Fibroblast of pulmonary artery (primary cell): ENCODE measurements at places on chromosomes 16 and 17.
A peak's percentile ranks its signal among the peaks of the same experiment; 100 is the strongest.

- no peak for DNase-seq
Measured at GRCh38 chr17:39935909-39936308, 8.4 kb downstream of the LRRC3C start.

DNA sequence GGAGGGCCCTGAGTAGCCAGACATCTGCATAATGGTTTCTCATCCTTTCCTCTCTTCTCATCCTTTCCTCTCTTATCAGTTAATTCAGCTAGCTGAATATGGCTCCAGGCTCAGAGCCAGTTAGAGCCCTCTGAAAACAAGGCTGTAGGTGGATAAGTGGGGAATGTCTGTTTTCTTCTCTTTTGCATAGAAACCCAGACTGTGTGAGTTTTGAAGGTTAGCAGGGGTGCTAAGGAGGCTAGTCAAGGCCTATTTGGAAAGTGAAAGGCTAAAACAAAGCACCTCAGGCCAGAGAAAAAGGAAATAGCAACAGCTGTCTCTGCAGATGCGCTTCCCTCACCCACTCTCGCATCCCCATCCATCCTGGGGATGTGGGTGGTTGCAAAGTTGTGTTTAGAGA, 420.9 kb downstream of the SHISA9 start:
- no peak for DNase-seq

GRCh38 chr17:14310101-14310500, 9.2 kb downstream of the HS3ST3B1 start:
- DNase-seq = no peak

- DNase-seq = no peak
Measured at GRCh38 chr17:31048142-31048541, 46.6 kb upstream of the NF1 start.

GRCh38 chr16:56601325-56601724, 7.1 kb upstream of the MT2A start:
- no peak for DNase-seq

DNA sequence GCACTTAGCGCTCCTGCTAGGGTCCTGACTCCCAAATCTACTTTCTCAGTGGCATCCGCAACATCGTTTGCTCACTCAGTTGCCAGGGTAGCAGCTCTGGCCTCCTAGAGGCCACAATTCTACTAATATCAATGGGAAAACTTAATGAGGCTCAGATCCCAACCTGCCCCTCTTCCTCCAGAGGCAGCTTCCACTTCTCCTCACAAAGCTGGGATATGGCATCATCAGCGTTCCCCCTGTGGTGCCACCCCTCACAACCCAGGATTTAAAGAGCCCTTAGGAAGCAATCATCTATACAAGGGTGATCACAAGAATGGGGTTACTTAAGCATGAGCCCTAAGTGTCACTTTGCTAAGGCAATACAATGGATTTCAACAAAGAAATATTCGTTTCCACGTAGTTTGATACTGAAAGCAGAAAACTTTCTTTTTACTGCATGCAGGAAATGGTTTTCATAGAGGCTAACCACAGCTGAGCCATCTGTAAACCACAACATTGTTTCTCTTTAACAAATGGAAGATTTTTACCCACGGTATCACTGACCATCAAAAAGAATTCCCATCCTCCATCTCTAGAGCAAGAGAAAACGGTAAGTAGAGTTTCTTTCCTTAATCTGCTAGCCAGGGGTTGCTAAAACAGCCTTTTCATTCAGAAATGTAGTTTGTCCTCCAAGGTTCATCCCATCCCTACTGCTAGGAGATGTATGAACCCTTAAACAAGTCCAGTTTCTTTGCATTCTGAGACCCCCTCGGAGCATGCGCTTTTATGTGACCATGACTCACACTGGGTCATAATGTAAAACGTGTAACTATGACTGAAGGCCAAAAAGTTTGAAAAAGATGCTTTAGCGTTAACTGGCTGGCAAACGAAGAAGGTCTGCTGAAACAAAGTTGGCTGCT, 68.3 kb upstream of the BCAR1 start:
- DNase-seq = peak; percentile 90

DNA sequence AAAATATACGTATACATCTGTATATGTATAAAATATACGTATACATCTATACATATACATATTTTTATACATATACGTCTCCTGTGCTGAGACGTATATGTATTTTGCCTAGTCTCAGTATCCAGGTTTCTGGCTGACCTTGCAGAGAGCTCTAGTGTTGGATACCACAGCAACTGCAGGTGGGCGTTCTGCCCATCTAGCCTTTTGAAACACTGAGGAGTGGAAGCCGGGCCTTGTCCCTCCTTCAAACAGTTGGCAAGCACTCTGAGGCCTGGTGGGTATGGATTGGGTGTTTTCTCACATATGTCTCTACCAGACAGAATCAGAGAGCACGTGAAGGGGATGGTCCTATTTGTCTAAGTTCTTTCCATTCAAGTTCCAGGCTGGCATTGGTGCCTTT, 39.4 kb upstream of the MRC2 start:
- DNase-seq = no peak

DNA sequence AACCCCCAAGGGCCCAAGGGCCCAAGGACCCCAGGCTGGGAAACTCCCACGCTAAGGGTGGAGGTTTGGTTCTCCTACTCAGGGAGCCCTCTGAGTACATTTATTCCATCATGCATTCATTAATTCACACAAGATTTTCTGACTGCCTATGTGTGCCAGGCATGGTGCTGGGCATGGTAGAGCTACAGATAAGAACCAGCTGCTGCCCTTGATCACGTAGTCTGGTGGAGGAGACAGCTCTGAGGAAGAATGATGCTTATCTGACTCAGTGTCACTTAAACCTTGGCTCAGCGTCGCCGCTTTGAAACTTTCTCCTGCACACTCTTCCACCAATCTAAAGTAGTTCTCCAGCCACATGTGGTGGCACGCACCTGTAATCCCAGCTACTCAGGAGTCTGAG, 3.6 kb upstream of the ARL4D start:
- no peak for DNase-seq

- no peak for DNase-seq
Measured at GRCh38 chr17:11340803-11341202, 99.8 kb downstream of the SHISA6 start.

DNA sequence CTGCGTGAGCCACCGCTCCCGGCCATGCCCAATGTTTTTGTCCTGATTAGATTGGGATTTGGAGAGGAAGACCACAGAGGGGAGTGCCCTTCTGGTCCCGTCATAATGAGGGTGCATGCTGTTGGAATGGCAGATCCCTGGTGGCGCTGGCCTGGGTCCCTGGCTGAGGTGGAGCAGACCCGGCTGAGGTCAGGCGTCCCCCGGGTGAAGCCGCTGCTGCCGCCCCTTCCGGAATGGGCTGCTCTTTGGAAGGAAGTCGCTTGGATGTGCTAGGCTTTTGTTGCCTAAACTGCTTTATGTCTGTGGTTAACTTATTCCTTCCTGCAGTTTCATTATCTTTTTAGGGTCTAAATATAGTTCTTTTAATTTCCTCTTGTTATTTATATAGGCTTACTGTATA, 120.3 kb upstream of the CHMP6 start:
- no peak for DNase-seq

DNA sequence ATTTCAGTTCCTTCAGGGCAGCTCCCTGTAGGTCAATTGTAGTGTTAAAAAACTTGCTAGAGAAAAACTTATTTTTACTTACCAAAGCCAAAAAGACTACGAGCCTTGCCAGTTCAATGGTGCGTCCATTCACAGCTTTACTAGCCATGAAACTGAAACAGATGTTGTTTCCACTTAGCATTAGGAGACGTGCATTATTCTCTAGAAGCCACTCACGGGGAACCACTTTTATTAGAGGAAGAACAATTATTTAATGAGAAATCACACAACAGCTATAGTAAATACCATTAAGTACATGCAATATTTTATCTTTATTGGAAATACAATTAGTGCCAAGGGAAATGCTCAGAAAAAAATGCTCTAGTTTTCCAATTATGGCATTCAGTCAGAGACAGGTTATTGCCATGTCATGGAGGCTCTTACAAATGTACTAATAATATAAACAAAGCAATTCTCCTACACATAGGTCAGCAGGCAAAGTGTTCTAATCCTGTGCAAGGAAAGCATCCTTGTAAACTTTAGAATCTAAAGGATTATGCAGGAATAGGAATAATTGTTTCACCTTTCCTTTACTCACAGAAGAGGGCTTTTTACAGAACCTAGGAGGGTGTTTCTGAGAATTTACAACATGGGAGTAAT, 17.4 kb downstream of the LASP1NB start:
- no peak for DNase-seq

GRCh38 chr16:77324729-77325128, 110.1 kb downstream of the ADAMTS18 start:
- DNase-seq = no peak

GRCh38 chr16:55489119-55489955, 10.3 kb downstream of the MMP2 start:
- no peak for DNase-seq

DNA sequence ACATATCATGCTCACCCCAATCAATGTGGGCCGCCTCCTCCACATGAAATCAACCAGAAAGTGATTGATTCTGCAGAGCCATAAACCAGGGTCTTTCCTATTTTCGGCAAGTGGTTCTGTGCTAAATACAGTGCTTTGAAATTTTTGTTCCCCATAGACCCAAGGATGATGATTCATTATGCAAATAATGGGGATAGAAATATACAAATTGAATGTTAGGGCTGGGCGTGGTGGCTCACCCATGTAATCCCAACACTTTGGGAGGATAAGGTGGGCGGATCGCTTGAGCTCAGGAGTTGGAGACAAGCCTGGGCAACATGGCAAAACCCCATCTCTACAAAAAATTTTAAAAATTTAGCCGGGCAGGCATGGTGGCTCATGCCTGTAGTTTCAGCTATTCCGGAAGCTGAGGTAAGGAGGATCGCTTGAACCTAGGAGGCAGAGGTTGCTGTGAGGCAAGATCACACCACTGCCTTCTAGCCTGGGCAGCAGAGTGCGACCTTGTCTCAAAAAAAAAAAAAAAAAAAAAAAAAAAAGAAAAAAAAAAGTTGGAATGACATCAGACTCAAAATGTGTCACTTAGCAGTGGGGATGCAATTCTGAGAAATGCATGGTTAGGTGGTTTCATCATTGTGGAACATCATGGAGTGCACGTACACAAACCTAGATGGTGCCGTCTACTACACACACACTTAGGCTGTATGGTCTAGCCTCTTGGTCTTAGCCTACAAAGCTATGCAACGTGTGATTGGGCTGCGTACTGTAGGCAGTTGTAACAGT, 581.7 kb downstream of the MAF start:
- DNase-seq = no peak

GRCh38 chr17:48541577-48542113, 3.3 kb downstream of the HOXB2 start:
- DNase-seq = peak; percentile 75

GRCh38 chr16:74439685-74440084, 18.4 kb upstream of the CLEC18B start:
- DNase-seq = no peak

- DNase-seq = no peak
Measured at GRCh38 chr16:70686376-70687101, 686 bp upstream of the MTSS2 start.

- no peak for DNase-seq
Measured at GRCh38 chr17:28705074-28705659, 6.5 kb downstream of the PROCA1 start.

- DNase-seq = peak; percentile 78
Measured at GRCh38 chr17:64615028-64615677, 47.0 kb downstream of the SMURF2 start.

DNA sequence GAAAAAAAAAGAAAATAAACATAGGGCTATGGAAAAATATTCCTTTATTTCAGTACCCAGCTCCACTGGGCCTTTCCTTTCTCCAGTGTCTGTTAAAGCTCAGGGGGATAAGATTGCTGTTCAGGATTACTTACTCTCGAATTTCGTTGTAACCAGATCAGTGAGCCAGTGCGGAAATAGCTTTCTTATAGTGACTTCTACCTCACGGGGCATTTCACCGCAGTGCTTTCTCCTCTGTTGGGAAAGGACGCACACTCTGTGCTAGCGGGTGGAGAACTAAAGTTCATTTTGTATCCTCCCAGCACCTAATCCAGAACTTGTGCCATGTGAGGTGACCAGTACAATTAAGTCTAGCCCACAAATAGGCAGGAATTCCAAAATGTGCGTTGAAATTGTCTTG, 38.3 kb downstream of the RPA1 start:
- no peak for DNase-seq

GRCh38 chr17:3848229-3848835, 2.3 kb upstream of the NCBP3 start:
- DNase-seq = no peak

- no peak for DNase-seq
Measured at GRCh38 chr16:50263060-50263909, 3.1 kb upstream of the ADCY7 start.
